ENCODE measurements at places on chromosomes 13 and 19. TPM values are rescaled to one million over a fixed set of nuclear protein-coding genes. Genes with fewer than 3 reads are reported as not detected.

The PMIS2 gene
- not detected for polyA plus RNA-seq

The SHISA7 gene
- polyA plus RNA-seq, result 0.18 TPM

The KCNN4 gene
- polyA plus RNA-seq, result 1.1 TPM

The KLK14 gene
- not detected for polyA plus RNA-seq

The RGL3 gene
- polyA plus RNA-seq, result 0.15 TPM

The NBEA gene
- polyA plus RNA-seq, result 17.3 TPM

The RNF225 gene
- polyA plus RNA-seq, result not detected

The NKG7 gene
- polyA plus RNA-seq, result 2.8 TPM

The GJB2 gene
- 0.53 TPM for polyA plus RNA-seq

The SERPINE3 gene
- 0.14 TPM for polyA plus RNA-seq

The NCAN gene
- 0.06 TPM for polyA plus RNA-seq

The SEMA6B gene
- polyA plus RNA-seq, result 66.0 TPM

The MCF2L gene
- 23.3 TPM for polyA plus RNA-seq

All from hindlimb muscle (tissue), 1 donor.